ENCODE measurements at places on chromosomes 12 and 14. TPM values are rescaled to one million over a fixed set of nuclear protein-coding genes. Genes with fewer than 3 reads are reported as not detected.

DNA sequence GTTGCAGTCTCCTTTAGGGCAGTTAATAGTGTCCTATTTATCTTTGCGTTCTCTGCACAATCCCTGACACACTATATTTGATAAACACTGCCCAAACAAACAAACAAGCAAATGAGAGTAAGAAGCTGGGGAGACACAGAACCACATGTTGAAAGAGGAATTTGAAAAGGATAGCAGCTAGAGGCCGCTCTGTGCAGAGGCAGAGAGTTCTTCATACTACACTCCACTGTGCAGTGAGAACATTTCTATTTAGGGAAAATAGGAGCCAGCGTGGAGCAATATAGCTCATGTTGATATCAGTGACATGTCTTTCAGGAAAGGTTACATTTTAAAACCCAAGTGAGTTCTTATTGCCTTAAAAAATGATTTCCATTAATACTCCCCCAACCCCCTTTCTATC, 140.3 kb upstream of the SEL1L start:
- no peak for DNase-seq

- no peak for DNase-seq
Observed at GRCh38 chr12:32891956-32892355, 4.6 kb downstream of the PKP2 start.

GRCh38 chr14:61260939-61261776, 20.0 kb downstream of the TMEM30B start:
- no peak for DNase-seq

GRCh38 chr14:103072595-103073366, 11.2 kb upstream of the LBHD2 start:
- DNase-seq = no peak

- no peak for DNase-seq
Observed at GRCh38 chr12:108310489-108310888, 28.6 kb downstream of the CMKLR1 start.

The BIN2 gene
- total RNA-seq = 36.1 TPM

The DTX1 gene
- total RNA-seq = 1.1 TPM

The TMEM121 gene
- total RNA-seq = 46.3 TPM
